ENCODE measurements at places on chromosomes 4 and X. TPM values are rescaled to one million over a fixed set of nuclear protein-coding genes. Genes with fewer than 3 reads are reported as not detected.

USP17L5 gene
- not detected for total RNA-seq

VCX3A gene
- total RNA-seq, result not detected

GRCh38 chr4:123699880-123700771, 303.5 kb downstream of the SPRY1 start:
- no peak for DNase-seq

GRCh38 chr4:138911909-138912703, 103.5 kb upstream of the NOCT start:
- DNase-seq, result no peak

GRCh38 chr4:40562681-40563080, 67.0 kb downstream of the RBM47 start:
- no peak for DNase-seq

DNA sequence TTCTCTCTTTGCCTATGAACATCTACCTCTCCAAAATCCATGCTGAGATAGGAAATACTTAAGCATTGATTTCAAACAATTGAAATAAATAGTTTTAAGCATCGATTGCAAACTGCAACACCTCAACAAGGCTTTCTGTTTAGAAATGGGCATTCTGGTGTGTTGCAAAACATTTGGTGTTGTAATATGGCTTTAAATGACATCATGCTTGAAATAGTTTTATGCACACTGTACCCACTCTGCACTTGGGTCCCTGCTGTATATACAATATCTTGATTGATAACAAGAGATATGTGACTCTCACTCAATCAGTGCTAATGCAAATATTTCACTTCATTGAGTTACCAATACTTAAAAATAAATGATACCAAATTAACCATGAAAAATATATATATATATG, 964.9 kb upstream of the GRIA3 start:
- no peak for DNase-seq

DNA sequence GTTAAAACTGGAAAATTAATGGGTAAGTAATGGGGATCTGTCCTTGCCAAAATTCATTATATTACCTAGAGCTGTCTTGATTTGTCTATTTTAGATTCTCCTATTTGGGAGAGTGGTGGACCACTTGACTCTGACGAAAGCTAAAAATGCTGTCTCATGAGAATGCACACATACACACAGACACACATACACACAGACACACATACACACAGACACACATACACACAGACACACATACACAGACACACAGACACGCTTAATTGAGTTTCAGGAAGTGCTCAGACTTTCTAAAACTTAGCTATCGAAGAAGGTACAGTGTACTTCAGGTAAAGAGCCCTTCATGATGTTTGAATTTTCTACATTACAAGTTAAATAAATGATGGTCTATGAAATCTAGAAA, 279.5 kb downstream of the ANKRD50 start:
- DNase-seq, result no peak

DNA sequence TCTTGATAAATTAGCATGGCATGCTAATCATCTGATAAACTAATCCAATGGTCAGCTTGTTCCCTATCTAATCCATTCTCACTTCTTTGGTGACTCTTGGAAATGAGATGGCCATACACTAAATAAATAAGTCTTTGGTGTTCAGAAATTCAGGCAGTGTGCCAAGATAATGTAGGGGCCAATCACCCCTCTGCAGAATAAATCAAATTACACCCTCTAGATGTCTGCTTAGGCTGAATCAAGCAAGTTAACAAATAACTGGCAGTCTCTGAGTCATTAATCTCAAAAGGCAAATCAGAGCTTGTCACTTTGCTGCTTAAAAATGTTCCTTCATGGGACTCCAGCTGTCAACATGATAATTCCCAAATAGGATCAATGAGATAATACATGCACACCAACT, 97.4 kb downstream of the NLGN4X start:
- no peak for DNase-seq

SLC6A14 gene
- not detected for total RNA-seq

NHSL2 gene
- 0.41 TPM for total RNA-seq

EVC gene
- not detected for total RNA-seq

F8A3 gene
- total RNA-seq, result 0.43 TPM

GRCh38 chr4:158219623-158220022, 9.3 kb downstream of the TMEM144 start:
- no peak for DNase-seq

DNA sequence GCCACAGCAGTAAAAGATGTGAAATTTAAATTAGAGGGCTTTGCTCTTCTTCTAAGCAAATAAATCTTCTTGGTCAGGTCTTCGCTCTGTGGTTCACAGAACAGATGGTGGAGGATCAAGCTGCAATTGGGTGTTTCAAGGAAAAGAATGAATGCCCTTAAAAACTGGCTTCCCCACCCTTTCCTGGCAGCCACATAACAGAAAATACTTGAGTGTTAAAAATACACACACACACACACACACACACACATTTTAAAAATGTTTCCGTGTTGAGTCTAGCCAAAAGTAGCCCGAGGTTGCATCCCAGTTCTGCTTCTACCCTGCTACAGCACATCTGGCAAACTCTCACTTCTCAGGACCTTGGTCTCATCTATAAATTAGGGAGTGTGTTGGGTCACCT, 56.7 kb upstream of the FGFBP2 start:
- no peak for DNase-seq

TCEAL5 gene
- not detected for total RNA-seq

DNA sequence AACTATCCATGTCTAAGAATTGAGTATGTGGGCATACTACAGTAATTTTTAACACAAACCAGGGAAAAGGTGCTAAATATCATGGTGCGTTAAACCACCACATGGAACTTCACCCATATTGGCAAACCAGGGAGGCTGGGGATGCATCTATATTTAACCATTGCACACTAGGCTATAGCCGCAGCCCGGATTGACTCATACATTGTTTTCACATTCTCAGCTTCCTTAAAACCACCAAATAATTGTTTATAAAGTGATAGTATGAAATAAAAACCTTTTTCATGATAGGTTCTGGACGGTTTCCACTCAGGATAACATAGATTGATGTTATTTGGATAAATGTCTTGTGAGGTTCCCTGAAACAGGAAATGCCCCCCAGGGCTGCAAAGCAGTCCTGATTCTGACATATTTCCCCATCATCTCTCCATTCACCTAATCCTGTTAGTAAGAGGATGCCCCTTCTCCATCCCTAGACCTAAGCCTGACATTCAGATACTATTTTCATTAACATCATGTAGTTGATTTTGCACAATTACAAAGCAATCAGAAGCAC, 7.9 kb downstream of the COL25A1 start:
- no peak for DNase-seq

SOD3 gene
- total RNA-seq, result not detected

DNA sequence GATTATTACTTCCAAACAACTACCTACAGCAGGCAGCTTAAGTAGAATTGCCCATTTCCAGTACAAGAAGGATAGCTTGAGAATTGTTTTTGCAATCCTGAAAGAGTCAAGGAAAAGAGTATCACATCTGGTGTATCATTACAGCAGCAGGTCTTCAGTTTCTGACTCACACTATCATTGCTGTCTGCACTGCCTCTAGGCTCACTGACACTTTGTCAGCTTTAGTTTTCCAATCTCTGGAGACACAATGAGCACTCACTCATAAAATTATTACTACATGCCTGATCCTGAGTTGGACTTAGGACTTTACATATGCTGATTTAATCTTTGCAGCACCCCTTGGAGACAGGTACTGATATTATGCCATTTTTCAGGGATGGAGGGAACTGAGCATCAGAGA, 244.6 kb upstream of the BOD1L1 start:
- no peak for DNase-seq

- no peak for DNase-seq
Observed at GRCh38 chr4:102196221-102196620, 149.1 kb downstream of the SLC39A8 start.

GRCh38 chrX:154349979-154350378, 24.5 kb downstream of the FLNA start:
- DNase-seq, result no peak

DNA sequence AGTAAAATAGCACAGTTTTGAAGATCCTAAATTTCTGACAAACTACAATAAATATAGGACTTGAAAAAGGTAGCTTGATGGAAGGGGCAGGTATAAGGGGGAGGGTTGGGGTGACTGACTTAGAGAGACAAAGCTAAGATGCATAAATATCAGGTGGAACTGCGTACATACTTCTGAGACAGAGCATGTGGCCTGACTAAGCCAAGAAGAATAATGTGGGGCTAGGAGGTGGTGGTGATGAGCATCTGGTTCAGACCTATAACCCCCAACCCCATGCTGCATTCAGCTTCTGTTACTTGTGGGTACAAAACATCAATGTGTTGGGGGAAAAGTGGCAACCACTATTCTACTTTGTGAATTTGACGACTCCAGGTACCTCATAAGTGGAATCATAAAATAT, 19.8 kb downstream of the USP9X start:
- no peak for DNase-seq

Data from activated naive CD4-positive, alpha-beta T cell treated with anti-CD3 and anti-CD28 coated beads for 36 hours (primary cell).